ENCODE measurements at places on chromosomes 3 and 15.

GRCh38 chr3:173849489-173849888 lies 451.9 kb downstream of the NLGN1 start:
- no peak for DNase-seq

DNA sequence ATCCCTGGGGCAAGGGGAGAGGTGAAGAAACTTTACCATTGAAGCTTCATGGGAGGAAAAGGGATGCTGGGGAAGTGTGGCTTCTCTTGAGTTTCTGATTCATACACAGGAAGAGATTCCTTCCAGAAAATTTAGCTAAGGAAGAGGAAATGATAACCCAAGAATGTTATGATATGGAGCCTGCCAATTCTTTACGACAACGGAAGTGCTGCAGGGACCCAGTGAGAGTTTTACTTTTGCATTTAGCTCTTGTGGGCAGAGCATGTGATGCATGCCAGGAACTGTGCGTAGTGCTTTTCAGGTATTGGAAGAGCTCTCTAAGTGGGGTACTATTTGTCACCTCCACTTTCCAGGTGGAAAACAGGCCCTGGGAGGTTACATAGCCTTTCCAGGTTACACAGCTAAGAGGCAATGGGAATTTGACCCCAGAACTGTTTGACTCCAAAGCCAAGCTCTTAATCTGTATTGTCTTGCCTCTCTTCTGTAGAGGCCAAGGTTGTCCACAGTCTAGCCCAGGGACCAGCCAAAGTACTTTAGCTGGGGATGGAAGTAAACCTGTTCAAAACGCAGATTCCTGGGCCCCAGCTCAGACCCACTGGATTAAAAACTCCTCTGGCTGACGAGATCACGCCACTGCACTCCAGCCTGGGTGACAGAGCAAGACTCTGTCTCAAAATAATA lies 23.0 kb downstream of the CMTM7 start:
- DNase-seq = no peak

GRCh38 chr3:23778446-23778845 lies 27.3 kb upstream of the UBE2E1 start:
- no peak for DNase-seq

GRCh38 chr3:169146179-169146665 lies 517.3 kb downstream of the MECOM start:
- no peak for DNase-seq

GRCh38 chr3:56188201-56188600 lies 280.1 kb downstream of the ERC2 start:
- DNase-seq = no peak

GRCh38 chr15:50315814-50316630 lies 39.0 kb downstream of the GABPB1 start:
- DNase-seq = peak; percentile 5

DNA sequence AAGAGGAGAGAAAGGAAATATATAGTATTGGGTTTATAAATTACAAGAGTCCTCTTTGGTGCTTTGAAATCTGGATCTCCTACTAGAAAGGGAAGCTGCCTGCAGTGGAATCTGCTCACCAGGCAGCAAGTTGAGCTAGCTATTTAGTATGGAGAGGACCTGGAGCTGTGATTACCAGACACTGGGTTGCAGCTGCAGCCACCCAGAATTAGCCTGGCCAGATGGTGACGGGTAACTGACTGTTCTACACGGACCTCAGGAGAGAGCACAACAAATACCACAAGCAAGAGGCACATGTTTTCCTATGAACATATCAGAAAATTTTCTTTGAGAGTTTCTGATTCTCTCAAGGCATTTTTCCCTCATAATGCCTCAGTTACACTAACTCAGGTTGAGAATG lies 46.5 kb downstream of the SYNPR start:
- DNase-seq = no peak

GRCh38 chr15:32682569-32682968 lies 35.2 kb upstream of the GREM1 start:
- no peak for DNase-seq

- no peak for DNase-seq
Measured at GRCh38 chr15:85427286-85428028, 47.1 kb downstream of the AKAP13 start.

DNA sequence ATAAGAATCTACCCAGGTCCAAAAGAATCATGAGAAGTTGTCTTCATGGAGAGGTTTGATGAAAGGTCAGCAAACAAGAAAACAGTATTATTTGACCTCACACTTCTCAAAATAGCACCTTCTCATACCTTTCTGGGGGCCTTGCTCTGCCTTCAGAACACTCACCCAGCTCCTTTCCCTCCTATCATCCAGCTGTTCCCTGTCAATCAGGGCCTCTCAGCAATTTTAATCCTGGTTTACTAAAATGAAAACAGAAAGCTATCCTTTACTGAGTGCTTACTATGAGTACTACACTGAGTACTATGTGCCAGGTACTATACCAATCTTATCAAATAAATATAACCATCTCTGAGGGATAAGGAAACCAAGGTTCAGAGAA lies 138.6 kb downstream of the GAP43 start:
- no peak for DNase-seq

DNA sequence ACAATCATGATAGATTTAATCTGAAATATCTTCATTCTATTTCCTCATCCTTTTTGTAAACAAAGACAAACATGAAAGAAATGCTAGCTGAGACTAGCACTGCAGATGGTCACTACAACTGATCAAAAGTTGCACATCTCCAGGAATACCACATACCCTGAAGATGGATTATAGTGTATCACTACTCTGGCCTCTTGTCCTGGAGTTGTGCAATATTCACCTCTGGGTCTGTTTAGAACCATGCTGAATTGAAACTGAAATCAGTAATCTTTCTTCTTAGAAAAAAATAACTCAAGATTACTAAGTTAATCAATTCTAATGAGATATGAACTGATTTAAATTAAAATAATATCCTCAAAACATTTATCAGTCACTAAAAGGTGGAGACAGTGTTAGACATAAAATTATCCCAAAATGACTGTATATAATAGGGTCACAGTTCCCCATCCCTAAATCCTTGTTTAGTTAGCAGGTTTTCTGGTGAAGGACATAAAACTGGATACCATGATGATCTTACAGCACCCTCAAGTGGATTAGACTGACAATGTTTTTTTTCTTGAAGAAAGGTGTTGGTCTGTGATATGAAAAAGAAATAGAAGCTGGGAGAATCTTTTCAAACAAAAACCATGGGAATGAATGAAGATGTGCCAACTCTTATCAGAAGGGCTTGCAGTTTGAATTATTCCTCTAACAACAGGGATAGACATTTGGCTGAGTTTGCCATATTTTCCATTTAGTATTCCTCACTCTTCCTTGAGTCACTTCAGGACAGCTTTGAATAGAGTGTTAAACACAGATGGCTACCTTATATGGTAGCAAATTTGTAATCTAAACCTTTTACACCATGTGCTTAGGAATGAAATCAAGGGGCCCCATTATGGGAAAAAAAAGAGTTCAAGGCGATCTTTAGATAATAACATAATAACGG lies 7.1 kb upstream of the TTC14 start:
- peak; percentile 21 for DNase-seq

- DNase-seq = no peak
Measured at GRCh38 chr3:154314152-154314551, 10.1 kb downstream of the DHX36 start.

GRCh38 chr3:141955175-141955574 lies 78.7 kb downstream of the ATP1B3 start:
- DNase-seq = no peak

GRCh38 chr3:155208183-155208800 lies 85.2 kb downstream of the STRIT1 start:
- no peak for DNase-seq

DNA sequence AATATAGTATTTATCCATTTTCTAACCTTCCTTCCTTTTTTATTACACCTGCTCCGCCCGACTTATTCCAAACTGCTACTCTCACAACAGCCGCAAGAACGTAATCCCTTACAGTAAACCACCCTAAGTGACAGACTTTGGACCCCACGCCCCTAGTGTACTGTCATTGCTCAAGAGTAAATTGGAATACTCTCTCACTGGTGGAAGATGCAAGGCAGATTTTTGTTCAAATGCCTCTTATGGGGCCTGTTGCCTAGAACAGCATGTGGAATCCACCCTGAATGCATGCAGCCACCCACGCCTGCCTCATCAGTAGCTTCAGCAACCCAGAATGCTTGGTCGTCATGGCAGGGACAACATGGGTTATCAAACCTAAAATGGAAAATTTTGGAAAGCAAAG lies 226.2 kb upstream of the ST8SIA2 start:
- DNase-seq = no peak

- no peak for DNase-seq
Measured at GRCh38 chr3:72086042-72086742, 301.2 kb upstream of the PROK2 start.

- no peak for DNase-seq
Measured at GRCh38 chr3:186081678-186082077, 27.2 kb downstream of the ETV5 start.

DNA sequence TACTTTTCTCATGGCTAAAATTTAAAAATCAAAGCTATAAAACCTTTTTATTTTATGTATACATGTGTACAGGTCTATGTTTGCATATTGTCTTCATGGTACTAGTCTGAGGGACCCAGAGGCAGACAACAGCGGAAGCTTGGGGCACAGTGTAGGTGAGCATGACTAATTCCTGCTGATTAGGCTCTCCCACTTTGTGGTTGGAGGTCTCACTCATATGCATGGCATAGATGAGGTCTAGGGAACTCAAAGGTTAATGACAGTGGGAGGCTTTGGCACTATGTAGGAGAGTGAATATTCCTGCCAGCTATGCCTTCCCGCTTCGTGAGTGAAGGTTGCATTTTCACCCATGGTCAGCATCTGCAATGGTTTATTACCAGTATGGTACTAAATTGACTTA lies 47.5 kb upstream of the AADACL2 start:
- no peak for DNase-seq

DNA sequence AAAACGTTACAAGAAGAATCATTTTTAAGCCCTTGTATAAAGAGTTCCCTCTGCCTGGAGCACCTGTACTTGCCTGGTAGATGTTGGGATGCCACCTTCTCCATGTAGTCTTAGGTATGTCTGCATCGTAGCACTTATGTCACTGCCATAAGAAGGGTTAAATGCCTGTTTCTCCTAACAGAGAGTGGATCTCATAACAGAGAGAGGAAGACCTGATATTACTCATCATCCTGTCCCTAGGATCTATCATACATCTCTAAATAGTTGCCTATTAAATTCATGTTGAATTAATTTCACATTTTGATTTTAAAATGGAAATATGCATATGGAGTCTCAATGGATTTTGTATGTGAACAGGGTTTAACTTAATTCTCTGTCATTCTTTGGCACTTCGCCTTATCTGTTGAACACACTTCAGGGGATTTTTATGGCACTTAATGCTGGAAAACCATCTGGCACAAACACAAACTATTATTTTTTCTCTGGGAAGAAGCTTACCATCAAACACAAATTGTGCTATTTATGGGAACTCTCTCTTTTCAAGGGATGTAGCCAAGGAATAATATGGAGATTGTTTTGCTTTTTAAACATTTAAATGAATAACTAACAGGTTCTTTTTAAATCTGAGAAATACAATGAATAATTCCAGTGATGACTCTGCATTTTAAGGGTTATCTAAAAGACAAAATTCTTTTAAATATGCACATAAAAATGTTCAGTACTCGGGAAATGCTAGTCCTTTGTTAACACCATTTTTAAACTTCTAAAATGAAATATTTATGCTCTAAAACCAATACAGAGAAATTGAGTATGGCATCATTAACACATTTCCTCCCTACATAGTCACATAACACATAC lies 230.7 kb downstream of the ZNF385D start:
- no peak for DNase-seq

GRCh38 chr3:32487781-32488473 lies 14.7 kb downstream of the CMTM6 start:
- no peak for DNase-seq

DNA sequence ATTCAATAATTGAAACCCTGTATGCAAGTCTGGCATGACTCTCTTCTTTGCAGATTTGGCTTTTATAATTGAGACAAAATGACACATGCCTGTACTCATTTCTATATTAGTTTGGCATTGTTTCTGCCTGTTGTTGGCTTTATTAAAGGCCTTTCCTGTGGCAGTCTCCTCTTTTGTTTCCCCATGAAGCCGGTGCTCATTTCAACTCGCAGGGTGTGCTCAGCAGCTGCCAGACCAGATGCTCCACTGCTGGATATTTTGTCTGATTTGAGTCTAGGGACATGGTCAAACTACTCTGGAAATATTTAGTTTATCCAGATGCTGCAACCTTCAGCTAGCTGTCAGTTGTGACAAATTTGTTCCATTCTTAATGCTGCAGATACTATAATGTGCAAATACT lies 445.3 kb downstream of the NAALADL2 start:
- no peak for DNase-seq

- DNase-seq = no peak
Measured at GRCh38 chr3:124974691-124975090, 40.1 kb upstream of the MUC13 start.

DNA sequence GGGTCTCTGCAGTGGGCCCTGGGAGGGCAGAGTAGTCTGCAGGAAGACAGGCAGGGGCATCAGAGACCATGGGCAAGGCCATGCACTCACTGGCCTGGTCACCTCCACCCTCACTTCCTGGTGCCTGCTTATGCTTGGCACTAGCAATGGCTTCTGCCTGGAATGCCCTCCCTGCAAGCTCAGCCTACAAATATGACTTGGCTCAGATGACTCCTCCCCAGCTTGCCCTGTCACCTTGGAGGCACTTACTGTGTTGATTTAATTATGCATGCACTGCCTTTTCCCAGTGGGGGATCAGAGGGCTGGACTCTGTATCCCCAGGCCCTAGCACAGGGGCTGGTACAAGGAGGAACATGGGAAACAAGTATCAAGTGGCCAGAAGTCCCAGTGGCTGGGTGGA lies 7.8 kb downstream of the C3orf18 start:
- no peak for DNase-seq

DNA sequence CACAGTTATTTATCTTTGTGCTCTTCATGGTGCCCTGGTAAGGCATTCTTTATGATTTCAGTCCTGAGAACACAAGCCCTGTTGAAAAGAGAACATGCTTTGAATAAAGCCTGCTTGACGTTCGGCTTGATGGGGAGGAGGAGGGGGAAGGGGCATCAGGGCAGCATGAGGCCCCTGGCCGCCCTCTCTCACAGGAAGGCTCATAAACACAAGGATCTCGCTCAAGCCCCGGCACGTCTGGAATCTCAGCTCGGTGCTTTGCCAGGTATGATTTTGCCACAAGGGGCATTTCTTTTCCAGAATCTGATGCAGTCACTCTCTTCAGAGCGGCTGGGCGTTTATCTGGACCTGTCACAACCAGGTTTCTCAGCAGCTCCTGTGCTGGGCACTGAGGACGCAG lies 129.4 kb downstream of the DNAJB8 start:
- DNase-seq = no peak

- no peak for DNase-seq
Measured at GRCh38 chr3:182925330-182925943, 54.9 kb downstream of the DCUN1D1 start.

- DNase-seq = no peak
Measured at GRCh38 chr15:85607141-85607806, 187.5 kb downstream of the KLHL25 start.

- DNase-seq = no peak
Measured at GRCh38 chr3:46905661-46906451, 28.3 kb downstream of the PTH1R start.

- no peak for DNase-seq
Measured at GRCh38 chr3:52083556-52084087, 27.3 kb upstream of the DUSP7 start.

All from SHP77 (cell line).